GM12864 (cell line): ENCODE measurements at places on chromosomes 5 and 9.

- DNase-seq: no peak
Measured at GRCh38 chr9:114284316-114285060, 38.4 kb upstream of the ORM1 start.

- DNase-seq: no peak
Measured at GRCh38 chr9:129945314-129945713, 97.7 kb downstream of the FNBP1 start.

DNA sequence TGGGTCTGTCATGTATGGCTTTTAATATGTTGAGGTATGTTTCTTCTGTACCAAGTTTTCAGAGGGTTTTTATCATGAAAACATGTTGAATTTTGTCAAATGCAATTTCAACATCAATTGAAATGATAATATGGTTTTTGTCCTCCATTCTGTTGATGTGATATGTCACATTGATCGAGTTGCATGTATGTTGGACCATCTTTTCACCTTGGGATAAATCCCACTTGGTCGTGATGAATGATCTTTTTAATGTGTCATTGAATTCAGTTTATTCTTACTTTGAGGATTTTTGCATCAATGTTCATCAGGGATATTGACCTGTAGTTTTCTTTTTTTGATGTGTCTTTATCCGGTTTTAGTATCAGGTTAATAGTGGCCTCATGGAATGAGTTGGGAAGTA is 288.5 kb downstream of the PJA2 start:
- no peak for DNase-seq

DNA sequence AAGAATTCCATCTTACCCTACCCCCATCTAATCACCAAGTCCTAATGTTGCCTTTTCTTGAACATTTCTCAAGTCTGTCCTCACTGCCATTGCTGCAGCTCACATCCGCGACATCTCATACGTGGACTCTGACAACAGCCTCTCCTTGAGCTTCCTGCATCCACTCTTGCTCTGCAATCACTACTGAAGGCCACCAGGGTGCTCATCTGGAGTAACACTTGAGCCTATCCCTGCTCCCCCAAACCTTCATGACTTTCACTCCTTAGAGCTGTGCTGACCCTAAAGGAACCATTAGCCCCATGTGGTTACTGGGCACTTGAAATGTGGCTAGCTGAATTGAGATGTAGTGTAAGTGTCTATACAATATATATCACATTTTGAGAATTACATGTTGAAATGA is 46.4 kb upstream of the CTXN3 start:
- DNase-seq: no peak

GRCh38 chr5:104540448-104540847 is 977.9 kb upstream of the NUDT12 start:
- DNase-seq: no peak

DNA sequence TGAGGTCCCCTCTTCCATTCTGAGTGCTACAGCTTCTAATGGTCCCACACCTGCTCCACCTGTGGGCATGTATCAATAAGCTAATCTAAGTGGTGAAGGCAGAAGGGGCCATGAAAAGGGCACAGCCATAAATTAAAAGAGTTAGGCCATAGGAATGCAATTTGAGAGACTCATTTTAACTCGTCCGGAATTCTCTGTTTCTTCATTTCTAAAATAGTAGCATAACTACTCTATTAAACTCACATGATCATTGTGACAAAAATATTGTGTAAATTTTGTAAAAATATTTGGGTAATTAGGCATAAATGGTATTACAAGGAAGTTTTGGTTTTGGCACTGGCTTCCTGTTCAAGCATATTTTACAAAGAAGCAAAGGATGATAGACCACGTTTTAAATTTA is 103.1 kb upstream of the TXNDC8 start:
- DNase-seq: no peak

DNA sequence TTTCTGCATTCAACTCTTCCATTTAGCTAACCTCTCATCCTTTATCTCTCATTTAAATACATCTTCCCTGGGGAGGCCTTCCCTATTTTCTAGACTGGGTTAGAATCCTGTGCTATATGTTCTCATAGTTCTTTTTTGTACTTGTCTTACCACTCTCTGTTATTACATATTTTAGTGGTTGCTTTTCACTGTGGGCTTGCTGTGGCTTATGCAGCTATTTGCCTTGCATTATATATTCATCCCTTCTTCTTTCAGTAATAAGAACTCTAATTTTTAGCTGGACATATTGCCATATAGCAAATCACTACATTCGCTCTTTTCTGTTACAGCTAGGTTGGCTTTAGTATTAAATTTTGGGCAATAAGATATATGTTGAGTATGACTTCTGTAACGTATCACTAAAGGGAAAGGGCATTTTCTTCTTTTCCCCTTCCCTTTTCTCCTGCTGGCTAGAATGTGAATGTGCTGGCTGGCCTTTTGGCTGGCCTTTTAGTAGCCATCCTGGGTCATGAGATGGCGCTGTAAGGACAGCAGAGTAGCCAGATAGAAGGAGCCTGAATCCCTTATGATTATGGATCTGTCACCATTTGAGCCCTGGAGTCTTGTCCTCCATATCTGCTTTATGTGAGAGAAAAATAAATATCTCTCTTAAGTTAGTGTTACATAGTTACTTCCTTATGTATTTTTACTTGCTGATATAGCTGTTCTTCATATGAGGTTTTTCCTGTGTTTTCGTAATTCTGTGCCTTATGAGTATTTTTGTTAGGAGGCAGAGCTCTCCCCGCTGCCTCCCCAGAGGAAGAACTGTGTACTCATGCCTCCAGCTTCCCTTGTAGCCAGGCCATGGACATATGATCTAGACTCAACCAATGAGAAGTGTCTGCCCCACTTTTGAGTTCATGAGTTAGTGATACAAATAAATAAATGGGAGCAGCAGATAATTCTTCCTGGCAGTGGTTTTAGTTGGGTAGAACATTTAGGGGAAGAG is 65.8 kb downstream of the NDUFAF2 start:
- DNase-seq: no peak
